Activated naive CD4-positive, alpha-beta T cell treated with Interleukin-2 at 50 U/mL for 16 hours (primary cell): ENCODE measurements at places on chromosomes 1 and 21.

DNA sequence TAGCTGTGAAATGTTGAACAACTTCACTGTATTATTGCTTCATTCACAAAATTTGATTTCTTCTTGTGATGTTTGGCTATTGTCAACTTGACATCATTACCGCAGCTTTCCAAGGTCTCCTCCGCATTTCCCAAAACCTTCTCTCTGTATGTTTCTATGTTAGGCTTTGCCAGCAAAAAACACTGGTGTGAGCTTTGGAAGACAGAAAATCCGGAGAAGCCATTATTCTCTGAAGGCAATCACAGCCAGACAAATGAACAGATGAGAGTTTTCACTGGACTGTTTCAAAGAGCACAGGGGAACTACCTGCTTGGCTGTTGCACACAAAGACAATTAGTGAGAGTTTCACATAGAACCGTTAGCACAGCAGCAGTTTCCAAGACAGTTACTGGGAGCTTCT is 609.6 kb downstream of the BRINP3 start:
- no peak for DNase-seq

- DNase-seq, result no peak
Measured at GRCh38 chr1:154129391-154129970, 25.4 kb downstream of the NUP210L start.

- no peak for DNase-seq
Measured at GRCh38 chr1:203264052-203264501, 34.6 kb upstream of the CHIT1 start.

GRCh38 chr1:184838504-184838951 is 83.9 kb upstream of the EDEM3 start:
- peak; percentile 7 for DNase-seq

DNA sequence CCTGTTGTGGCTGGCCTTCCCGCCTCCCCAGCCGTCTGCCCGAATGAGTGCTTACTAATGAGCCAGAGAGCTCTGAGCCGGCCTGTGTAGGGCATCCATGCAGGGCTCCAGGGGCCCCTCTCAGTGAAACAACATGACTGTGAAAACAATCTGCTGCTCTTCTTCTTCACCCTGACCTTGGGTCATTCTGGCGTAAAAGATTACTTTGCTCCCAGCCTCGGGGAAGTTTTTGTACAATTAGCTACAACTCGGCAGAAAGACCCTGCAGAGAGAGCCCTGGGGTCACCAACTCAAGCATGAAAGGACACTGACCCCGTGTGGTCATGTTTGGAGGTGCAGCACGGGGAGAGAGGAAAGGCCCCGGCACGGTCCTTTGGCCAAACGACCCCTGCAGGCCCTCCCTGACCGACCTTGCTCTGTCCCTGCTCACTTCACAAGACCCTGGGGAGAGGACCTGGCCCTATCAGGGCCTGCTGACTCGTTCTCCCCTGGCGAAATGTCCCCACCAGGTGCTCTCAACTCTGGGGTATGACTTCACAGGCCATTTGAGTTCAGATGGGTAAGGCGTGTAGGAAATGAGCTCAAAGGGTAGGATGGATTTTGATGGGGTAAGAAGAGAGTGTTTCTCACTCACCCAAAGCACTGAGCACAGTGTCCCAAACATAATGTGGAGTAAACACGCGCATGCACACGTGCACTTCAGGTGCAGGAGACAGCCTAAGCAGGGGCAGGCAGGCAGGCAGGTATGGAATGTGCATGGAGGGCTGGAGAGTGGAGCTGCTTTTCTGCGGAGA is 22.9 kb upstream of the FAM20B start:
- DNase-seq, result peak; percentile 69

DNA sequence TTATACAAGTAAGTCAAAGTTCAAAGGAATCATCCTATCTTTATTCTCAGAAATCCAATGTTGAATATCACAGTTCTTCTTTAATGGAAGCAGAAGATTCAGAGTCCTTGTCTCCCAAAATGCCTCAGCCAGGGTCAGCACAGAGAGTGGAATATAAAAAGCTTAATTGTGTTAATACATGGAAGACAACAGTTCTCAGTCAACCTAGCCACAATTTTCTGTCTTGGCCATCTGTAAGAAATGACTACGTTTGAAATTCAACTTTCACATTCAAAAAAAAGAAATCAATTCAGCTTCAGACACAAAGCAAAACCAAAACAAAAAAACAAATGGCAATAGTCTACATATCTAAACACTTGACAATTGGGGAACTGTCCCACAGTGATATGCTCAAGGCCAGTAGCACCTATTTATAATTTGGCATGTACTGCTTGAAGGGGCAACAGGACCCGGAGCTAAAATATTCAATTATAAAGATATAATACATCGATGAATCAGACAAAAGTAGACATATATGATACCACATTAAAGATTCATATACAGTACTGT is 27.3 kb upstream of the GLIS1 start:
- no peak for DNase-seq

- no peak for DNase-seq
Measured at GRCh38 chr21:39713905-39714304, 31.1 kb upstream of the IGSF5 start.

DNA sequence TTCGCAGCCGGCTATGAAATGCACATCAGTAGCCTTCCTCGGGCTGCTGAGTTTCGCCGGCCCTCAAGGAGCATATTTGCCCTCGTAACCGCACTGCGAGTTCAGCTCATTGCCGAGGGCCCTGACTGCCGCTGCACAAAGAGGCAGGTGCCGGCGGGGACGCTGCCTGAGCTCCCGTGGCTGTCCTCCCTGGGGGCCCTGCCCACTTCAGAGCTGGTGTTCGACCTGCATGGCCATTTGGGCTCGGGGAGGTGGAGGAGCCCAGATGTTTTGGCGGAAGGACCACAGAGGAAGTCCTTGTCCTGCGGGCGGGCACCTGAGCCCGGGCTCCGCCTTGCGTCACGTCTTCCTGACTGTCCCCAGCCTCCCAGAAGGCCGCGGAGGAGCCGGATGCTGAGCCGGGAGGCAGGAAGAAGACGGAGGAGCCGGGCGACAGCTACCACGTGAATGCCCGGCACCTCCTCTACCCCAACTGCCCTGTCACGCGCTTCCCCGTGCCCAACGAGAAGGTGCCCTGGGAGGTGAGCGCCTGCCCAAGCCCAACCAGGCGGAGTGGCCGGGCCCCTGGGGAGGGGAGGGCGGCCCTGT is 29.9 kb upstream of the LRRC3 start:
- no peak for DNase-seq

- no peak for DNase-seq
Measured at GRCh38 chr21:17752171-17752570, 67.0 kb downstream of the C21orf91 start.

DNA sequence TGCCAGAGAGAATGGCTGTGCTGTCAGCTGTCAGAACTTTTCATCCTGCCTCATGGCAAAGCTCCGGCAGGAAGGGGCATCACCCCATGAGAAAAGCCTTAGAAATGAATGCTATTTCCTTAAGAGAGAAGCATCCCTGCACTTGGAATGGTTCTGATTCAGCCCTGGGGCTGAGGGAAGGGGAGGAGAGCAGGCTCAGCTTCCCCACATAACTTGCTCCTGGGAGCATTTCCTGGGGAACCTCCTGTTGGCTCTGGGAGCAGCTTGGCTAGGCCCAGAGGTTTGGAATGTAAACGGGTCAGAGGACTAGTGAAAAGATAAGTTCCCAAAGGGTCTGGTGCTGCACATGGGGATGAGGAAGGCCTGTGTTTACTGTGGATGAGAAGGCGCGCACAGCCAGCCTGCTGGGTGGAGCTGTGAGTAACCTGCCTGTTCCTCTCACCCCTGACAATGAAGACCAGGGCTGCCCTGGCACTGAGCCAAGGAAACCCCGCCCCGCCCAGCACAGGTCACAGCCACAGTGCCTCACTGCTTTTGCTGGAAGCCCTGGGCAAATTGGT is 5.0 kb downstream of the PRELP start:
- DNase-seq, result peak; percentile 31

- no peak for DNase-seq
Measured at GRCh38 chr1:34380526-34381124, 203.9 kb downstream of the C1orf94 start.

DNA sequence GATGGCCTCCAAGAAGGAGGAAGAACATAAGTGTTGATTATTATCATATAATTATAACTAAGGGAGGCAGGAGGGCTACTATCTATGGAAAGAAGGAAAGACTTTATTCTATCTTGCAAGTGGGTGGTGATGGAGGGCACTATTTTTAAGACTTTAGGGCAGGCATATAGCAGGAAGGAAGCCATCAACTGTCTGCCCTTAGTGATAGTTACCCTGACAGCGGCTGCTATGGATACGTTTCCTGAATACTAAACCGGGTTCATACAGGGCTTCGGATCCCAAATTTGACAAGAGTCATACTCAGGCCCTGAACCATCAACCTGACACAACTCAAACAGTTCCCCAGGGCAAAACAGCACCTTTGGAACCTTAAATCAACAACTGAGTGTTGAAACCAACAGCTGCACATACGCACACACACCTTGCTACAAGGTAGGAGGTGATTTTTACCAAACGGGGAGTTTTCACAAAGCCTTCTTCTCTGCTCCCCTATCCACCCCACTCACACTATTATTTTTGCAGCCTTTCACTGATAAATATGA is 397.2 kb downstream of the OMA1 start:
- no peak for DNase-seq
